ENCODE measurements at places on chromosomes 3 and 15.

DNA sequence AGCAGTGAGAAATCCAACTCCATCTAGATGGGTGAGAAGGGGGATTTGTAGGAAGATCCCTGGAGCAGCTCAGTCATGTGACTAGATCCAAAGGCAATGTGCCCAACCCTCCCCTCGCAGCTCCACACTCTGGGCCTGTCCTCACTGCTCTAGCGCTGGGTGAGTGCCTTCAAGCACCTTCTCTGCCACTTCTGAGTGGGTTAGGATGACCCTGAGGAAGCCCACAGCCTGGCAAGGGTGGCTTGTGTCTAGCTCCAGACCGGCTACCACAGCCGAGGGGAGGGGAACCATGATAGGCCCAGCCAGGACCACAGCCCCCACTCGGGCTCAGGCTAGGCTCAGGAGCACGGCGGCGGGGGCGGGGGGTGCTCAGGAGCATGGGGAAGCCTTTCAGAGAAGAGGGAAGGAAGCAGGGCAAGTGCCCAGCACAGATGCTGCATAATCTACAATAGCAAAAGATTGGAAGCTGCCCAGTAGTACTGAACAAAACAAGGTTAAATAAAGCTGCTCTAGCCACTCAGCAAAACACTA is 1.7 kb downstream of the SPATA12 start:
- no peak for DNase-seq

GRCh38 chr3:112794622-112795172 is 52.0 kb downstream of the CD200R1L start:
- no peak for DNase-seq

DNA sequence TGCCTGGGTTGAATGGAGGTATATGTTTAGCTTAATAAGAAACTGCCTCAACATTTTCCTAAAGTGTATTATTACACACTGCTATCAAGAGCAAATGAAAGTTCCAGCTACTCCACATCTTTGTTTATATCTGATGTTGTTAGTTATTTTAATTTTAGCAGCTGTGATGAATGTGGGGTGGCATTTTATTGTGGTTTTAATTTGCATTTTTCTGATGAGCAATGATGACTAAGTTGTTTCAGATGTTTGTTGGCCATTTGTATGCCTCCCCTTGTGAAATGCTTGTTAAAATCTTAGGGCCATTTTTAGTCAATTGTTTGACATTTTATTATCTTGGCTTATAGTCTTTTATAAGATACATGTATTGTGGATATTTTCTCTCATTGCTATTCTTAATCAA is 260.4 kb upstream of the SLCO3A1 start:
- DNase-seq = no peak

DNA sequence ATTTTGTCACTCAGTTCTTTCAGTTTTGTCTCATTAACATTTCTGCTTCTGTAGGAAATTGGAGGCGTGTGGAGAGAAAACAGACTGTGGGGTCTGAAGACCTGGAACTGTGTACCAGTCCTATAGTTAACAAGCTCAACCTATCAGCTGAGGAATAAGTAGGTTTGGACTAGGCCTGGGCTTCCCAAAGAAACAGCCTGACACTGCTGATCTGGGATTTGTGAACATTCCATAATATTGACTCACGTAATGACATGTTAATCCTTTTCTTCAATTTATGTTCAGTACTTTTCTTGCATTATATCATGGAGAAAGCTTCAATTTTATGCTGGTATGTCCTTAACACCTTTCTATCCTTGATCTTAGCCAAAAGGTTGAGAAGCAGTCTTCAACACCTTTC is 181.6 kb upstream of the RORA start:
- DNase-seq = no peak

GRCh38 chr15:44726136-44726535 is 10.2 kb upstream of the TRIM69 start:
- DNase-seq = no peak

GRCh38 chr3:177928172-177928873 is 607.9 kb upstream of the KCNMB2 start:
- no peak for DNase-seq

DNA sequence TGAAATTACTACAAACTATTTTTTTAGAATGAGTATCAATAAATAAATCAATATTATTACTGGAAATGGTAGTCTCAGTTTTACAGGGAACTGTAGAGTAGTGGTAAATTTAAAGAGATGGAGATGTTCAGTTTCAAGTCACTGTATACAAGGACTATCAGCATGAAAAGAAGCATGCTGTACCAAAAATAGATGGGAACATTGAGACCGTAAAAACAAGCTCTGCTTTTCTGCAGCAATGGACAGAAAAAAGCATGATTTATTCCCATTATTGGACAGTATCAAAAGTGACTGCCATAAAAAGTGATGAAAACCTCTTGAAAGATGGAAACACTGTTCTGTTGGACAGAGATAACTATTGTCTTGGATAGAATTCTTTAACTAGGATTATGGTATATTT is 187.2 kb downstream of the EPHA6 start:
- no peak for DNase-seq

DNA sequence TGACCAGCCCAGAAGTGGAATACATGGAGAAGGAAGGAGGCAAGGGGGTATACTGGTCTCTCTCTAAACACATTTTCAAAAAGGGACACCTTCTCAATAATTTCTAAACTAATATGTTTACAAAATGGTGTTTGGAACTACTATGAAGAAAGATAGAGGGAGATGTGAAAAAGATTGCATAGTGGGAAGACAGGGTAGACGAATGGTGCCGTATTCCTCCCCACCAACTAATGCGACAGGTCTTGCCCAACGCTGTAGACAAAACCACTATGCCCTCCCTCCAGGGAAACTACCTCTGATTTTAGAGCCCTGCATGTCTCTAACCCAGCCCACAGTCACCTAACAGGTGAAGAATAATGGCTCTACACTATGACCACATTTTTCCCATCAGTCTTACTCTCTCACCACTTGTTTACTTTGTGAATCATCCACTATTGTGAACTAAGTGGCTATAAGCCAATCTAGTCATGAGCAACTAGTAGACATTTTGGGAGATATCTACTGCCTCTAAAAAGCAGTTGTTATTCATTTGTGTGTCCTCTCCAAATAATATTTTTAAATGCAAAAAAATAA is 108.2 kb upstream of the UBE2E2 start:
- DNase-seq = no peak

- no peak for DNase-seq
These were observed 61.7 kb upstream of the MDFIC2 start for GRCh38 chr3:70374179-70374578.

DNA sequence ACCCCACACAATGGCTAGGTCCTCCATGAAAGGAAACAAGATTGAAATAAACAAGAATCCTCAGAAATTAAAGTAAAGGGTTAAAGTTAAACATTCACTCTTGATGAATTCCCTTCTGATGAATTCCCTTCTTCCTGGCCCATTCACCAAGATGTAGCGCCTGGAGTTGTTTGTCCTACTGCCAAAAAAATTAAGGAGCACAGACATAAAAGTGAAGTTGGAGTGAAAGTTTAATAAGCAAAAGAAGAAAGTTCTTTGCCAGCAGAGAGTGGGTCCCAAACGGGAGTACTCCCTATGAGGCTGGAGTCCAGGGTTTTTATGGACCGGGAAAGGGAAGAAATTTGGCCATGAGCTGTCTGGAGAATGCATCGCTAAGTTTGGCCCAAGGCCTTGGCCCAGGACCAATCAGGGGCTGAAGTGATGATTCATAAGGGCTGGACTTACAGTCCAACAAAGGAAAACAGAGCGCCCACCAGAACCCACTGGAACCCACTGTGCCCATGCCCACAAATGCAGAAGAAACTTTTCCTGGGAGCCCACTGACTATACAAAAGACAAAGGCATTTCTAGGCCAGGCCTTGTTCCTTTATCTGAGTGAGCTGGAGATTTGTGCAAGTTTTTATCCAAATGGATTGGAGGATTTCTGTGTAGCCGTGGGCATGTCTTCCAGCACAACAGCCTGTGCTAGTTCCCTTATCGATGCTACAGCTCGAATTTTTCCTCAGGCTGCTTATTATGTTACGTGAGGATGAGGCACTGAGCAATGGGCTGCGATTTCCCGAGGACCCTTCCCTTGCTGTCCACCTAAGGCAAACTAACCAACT is 1561.6 kb downstream of the OTOL1 start:
- DNase-seq = no peak

DNA sequence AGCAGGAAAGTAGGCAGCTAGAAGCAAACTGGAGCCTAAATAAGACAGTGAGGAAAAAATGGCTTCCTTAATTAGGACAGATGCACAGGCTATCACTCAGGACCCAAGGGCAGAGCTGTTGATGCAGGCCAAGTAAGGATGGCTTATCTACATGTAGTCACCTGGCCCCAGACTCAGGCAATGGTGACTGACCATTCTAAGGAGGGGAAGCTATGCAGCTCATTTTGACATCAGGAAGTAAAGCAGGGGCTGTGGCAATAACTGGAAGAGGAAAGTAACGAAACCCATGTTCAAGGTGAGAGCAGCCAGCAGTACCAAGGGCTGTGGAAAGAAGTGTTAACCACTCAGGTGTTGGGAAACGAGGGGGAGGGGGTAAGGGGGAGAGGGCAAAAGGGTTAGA is 16.2 kb downstream of the ACAD11 start:
- DNase-seq = no peak

- DNase-seq = no peak
These were observed 234.6 kb downstream of the RBMS3 start for GRCh38 chr3:29515451-29515850.

- DNase-seq = no peak
These were observed 65.3 kb downstream of the MEIS2 start for GRCh38 chr15:37034835-37035748.

DNA sequence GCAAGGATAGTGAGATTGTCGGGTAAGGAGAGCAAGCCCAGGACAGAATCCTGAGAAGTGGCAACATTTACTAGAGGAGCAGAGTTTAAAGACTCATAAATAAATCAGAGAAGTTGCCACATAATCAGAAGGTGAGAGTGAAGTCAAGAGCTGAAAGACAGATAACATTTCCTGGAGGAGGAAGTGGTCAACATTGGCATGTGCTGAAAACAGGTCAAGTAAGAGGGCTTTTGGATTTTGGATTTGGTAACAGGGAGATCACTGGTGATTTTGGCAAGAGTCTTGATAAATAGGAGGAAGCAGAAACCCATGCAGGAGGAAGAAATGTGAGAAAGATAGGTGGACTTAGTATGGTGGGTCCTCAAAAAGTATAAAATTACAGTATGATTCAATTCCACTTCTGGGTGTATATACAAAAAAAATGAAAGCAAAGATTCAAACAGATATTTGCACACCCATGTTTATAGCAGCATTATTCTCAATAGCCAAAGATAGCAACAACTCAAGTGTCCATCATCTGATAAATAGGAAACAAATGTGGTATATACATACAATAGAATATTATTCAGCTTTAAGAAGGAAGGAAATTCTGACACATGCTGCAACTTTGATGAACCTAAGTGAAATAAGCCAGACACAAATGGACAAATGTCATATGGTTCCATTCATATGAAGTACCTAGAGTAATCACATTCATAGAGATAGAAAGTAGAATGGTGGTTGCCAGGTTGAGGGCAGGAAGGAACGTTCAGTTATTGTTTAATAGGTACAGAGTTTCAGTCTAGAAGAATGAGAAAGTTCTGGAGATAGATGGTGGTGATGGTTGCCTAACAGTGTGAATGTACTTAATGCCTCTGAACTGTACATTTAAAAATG is 27.3 kb upstream of the MBNL1 start:
- no peak for DNase-seq

- no peak for DNase-seq
These were observed 172.0 kb upstream of the HES1 start for GRCh38 chr3:193963808-193964516.

DNA sequence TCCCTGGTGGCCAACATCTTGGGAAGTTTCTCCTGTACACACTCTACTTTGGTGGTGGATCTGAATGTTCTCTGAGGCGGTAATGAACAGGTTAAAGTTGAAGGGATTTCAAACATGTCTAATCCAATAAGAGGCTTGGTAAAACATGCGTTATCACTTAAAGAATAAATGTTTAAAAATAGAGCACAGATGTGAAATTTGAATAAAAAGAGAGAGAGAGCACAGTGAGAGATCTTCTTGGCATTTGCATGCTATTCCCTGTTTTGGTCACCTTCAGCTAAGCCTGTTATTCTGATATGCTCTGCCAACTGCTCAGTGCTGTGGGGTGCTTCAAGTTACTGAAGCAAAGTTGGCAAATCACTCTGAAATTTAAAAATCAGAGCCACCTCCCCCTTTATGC is 237.7 kb upstream of the WNT5A start:
- DNase-seq = no peak

GRCh38 chr3:170697908-170698307 is 112.0 kb upstream of the SLC7A14 start:
- no peak for DNase-seq

DNA sequence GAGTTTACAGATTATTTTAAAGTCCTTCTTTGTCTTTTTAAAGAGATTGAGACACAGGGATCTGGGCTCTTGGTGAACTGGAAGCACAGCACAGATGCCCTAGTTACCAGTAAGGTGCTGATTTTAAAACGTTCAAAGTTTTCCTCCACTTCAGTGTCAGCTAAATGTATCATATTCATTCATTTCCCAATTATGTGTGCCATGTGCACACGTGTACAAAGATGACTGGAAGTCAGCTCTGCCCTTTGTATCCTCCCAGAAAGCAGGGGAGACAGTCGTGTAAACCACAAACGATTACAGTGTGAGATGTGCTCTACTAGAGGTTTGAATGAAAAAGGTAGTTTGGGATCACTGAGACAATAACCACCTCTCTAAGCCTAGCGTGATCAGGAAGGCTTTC is 730 bp downstream of the ZKSCAN7 start:
- DNase-seq = no peak

GRCh38 chr3:175606650-175607318 is 747.6 kb downstream of the NAALADL2 start:
- DNase-seq = no peak

DNA sequence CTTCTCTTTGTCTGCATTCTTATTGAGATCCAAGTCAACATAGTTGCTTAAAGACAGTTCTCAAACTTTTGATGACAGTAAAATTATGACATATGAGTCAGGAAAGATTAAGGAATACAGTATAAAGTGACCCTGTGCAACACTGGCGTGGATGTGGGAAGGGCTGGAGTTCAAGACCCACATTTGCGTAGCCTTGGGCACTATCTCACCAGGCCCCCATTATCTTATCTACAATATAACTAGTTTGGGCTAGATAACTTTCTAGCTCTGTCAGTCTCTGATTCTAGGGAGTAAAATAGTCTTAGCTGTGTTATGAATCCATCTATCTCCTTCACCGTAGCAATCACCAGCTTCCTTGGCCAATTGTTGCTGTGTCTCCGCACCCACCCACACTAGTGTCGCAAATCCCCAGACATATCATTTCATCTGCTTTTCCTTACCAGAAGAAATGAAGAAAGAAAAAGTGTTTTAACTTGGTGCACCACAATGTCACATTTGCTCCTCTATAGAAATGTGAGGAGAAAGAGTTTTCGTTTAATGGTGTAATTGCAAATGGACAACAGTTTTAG is 14.9 kb upstream of the TM4SF4 start:
- DNase-seq = no peak

- DNase-seq = no peak
These were observed 177.1 kb downstream of the CD47 start for GRCh38 chr3:107913701-107914100.

DNA sequence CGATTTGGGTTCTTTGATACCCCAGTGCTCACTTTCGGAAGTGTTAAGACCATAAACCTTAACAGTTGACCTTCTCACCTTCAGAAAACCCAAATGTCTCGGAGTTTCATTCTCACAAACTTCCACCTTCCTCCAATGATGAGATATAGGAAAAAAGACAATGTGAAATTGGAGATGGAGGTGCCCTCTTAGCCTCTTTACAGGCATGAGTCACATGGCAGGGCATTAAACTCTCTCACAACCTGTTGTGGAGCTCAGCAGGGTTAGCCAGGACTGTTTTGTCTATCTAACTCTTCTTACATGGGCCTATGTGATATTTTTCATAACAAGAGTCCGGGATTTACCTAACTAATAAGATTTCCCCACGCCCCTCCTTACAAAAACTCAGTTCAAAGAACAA is 10.7 kb downstream of the AGTR1 start:
- no peak for DNase-seq

Data from stimulated activated CD8-positive, alpha-beta memory T cell treated with anti-CD3 and anti-CD28 coated beads, Interleukin-4, amount 100 ng/mL, for 4 hours (primary cell).